ENCODE measurements at places on chromosomes 7 and 10. TPM values are rescaled to one million over a fixed set of nuclear protein-coding genes. Genes with fewer than 3 reads are reported as not detected.

DNA sequence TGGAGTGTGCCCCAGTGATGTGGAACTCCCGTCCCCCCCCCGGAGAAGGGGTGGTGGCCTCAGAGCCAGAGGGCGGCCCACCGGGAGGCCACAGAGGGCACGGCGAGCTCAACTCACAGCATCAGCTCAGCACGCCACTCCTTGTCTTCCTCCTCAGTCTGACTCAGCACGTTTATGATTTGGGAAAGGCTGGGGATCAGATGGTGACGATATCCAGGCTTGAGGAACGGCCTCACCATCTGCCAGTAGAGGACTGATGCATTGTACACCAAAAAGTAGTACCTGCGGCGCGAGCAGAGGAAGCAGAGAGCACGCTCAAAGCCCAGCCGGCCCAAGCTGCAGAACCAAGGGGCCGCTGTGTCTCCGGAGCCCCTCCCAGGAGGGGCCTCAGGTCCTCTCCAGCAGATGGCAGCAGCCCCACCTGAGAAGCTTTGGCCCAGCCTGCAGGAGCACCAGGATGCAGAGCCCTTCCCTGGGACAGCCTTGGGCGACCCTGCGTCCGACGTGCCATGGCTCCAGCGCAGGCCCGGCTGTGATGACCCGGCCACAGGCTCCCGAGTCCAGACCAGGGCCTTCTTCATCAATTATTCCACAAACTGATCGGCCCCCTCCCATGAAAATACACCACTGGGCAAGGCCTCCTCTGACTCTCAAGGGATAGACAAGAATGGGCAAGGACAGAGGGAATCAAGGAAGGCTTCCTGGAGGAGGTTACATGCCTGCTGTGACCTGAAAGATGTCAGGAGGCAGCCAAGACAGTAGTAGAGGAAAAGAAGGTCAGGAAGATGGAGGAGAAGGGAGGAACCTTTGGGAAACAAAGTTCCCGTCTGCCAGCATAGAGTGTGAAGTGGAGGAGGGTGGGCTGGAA, 3.7 kb downstream of the CFAP46 start:
- DNase-seq: no peak

- DNase-seq: no peak
These were observed 8.5 kb downstream of the FAM53B start for GRCh38 chr10:124735491-124736286.

GRCh38 chr7:7909376-7909775, 59.2 kb upstream of the GLCCI1 start:
- peak; percentile 38 for DNase-seq

GRCh38 chr10:50624866-50625501, 1.2 kb upstream of the SGMS1 start:
- DNase-seq: peak; percentile 83

DNA sequence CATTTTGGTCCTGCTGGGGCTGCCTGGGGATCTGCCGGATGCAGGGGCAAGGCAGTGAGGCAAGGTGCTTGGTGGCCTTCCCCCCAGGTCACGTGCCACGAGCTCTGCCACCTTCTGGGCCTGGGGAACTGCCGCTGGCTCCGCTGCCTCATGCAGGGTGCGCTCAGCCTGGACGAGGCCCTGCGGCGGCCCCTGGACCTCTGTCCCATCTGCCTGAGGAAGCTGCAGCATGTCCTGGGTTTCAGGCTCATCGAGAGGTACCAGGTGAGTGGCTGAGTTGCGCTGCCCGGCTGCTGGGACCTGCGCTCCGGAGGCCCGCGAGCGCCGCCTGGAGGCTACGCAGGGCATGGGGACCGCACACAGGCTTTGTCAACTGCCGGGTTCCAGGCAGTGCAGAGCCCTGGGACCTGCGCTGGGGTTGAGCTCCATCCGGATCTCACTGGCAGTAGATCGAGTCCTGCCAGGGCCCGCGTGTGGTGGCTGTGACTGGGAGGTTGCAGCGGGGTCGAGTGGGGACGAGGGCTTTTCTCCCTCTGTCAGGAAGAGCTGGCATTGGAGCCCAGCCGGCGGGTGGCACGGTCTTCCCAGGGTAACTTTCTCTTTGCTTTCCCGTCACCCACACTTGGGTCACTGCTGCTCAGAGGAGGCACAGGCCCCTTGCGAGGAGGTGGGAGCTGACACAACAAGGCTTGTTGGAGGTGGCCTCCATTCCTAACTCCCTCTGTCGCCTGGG, 21.7 kb downstream of the AMZ1 start:
- DNase-seq: peak; percentile 61

- DNase-seq: no peak
These were observed 14.4 kb upstream of the CUBN start for GRCh38 chr10:17144032-17144431.

DNA sequence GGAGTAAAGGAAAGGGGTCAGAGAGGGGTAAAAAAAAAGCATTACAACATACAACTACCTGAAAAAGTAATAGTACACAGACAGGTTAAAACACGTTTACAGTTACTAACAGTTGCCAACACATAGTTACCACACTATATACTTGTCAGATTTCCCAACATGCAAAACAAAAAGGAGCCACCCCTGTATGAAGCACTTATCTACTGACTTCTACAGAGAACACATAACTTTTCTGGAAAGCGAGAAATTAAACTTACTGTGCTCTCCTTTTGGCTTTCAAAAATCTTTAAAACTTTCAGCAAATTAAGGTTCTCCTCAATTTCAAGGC, 2.1 kb downstream of the ABI1 start:
- DNase-seq: no peak

- DNase-seq: peak; percentile 88
These were observed 72.0 kb downstream of the SLC37A3 start for GRCh38 chr7:140326116-140326928.

- DNase-seq: no peak
These were observed 1010.9 kb upstream of the PHF14 start for GRCh38 chr7:9962742-9963141.

GRCh38 chr7:114656466-114656865, 241.9 kb downstream of the FOXP2 start:
- DNase-seq: no peak

GRCh38 chr7:17041324-17041723, 159.5 kb upstream of the AGR3 start:
- DNase-seq: peak; percentile 68

GRCh38 chr10:88120599-88121333, 257.3 kb downstream of the PTEN start:
- no peak for DNase-seq

- peak; percentile 85 for DNase-seq
These were observed 25.4 kb upstream of the GPAM start for GRCh38 chr10:112208997-112209396.

DNA sequence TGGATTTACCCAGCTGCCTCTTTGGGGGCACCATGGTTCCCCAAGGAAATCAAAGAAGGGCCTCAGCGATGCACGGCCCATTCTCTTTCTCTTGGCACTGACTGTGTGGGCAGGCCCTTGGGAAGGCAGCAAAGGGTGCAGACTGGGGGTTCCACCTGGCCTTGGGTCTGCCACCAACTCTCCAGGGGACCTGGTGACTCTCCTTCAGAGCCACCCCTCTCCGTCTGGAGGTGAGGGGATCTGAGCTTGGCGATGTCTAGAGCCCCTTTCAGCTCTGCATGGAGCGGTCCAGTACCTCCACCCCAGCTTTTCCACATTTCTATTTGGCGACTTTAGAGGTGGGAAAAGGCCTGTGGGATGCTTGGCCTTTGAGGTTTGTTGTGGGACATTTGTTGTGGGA, 69.1 kb downstream of the C10orf120 start:
- no peak for DNase-seq

- DNase-seq: no peak
These were observed 6.2 kb downstream of the RARRES2 start for GRCh38 chr7:150335108-150335773.

DNA sequence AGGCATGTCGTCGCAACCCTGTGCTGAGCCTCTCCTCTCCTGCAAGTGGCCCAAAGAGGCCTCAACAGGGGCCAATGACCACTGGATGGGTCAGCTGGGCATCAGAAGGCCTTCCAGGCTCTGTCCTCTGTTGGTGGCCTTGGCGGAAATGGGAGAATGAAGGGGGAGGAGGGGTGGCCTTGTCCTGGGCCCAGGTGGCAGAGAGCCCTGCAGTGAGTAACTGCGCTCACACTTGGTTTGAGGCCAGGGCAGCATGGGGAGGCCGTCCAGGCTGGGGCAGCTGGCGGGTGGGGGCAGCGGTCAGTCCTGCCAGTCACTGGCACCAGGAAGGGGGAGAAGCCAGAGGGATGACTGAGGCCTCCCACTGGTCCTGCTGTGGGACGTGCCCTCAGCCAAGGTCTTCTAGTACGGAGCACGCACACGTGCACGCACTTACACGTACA, 59.8 kb downstream of the LHPP start:
- no peak for DNase-seq

The ITGA8 gene
- polyA plus RNA-seq: 10.4 TPM

The ADCYAP1R1 gene
- polyA plus RNA-seq: 10.8 TPM

The MMRN2 gene
- 25.4 TPM for polyA plus RNA-seq

The ASZ1 gene
- not detected for polyA plus RNA-seq

The FBXL15 gene
- 7.6 TPM for polyA plus RNA-seq

The CYP26C1 gene
- not detected for polyA plus RNA-seq

The FZD1 gene
- polyA plus RNA-seq: 18.1 TPM

The PDE6C gene
- 0.30 TPM for polyA plus RNA-seq

The IGF2BP3 gene
- polyA plus RNA-seq: 38.7 TPM

The ERVW-1 gene
- 0.82 TPM for polyA plus RNA-seq

Data from muscle of leg (tissue), 16 donors.